ENCODE measurements at places on chromosomes 1 and 21.

- no peak for DNase-seq
Measured at GRCh38 chr1:29685387-29685786, 449.1 kb downstream of the PTPRU start.

GRCh38 chr1:102234753-102235359 is 238.1 kb upstream of the OLFM3 start:
- DNase-seq, result no peak

DNA sequence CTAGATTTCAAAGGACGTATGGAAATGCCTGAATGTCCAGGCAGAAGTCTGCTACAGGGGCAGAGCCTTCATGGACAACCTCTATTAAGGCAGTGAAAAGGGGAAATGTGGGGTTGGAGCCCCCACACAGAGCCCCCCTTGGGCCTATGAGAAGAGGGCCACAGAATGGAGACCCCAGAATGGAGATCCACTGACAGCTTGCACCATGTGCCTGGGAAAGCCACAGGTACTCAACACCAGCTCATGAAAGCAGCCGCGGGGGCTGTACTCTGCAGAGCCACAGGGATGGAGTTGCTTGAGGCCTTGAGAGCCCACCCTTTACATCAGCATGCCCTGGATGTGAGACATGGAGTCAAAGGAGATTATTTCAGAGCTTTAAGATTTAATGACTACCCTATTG is 108.7 kb downstream of the DMRTB1 start:
- no peak for DNase-seq

- DNase-seq, result no peak
Measured at GRCh38 chr1:172393354-172393753, 27.1 kb upstream of the C1orf105 start.

- no peak for DNase-seq
Measured at GRCh38 chr1:187744665-187745064, 915.9 kb downstream of the PLA2G4A start.

DNA sequence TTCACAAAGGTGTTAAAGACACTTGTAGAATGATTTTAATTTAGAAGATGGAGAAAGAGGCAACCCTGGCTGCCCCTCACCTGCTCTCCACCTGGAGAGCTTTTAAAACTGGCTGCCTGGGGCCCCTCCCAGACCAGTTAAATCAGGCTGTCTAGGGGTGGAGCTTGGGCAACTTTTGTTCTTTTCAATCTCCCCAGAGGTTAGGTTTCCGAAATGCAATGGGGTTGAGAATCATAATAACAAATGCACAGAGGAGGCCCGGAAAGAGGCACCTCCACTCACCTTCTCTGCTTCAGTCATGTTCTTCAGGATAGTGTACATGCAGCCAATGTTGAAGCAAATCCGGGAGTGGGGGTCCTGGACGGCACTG is 400 bp downstream of the NCF2 start:
- no peak for DNase-seq

- no peak for DNase-seq
Measured at GRCh38 chr1:178877896-178878295, 7.0 kb upstream of the ANGPTL1 start.

DNA sequence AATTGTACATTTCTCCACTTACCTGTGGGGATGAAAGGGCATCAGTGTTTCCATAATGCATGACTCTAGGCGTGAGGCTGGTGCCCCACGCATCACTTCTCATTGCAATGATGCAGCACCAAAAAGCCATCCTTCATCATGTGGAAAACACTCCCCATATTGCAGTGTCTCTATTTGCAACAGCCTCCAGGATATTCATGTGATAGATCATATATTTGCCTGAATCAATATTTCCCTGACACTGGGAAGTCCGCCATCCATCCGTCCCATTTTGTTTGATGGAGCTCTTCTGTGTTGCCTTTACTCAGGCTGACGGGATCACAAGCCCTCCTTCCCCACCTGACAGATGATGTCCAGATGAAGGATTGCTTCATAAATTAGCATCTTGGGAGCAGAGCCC is 74.5 kb upstream of the CAMK1G start:
- DNase-seq, result no peak

- no peak for DNase-seq
Measured at GRCh38 chr1:29855561-29856160, 619.3 kb downstream of the PTPRU start.

- peak; percentile 91 for DNase-seq
Measured at GRCh38 chr1:203046984-203047630, 20.8 kb downstream of the PPFIA4 start.

- peak; percentile 22 for DNase-seq
Measured at GRCh38 chr1:200180821-200181220, 153.3 kb downstream of the NR5A2 start.

DNA sequence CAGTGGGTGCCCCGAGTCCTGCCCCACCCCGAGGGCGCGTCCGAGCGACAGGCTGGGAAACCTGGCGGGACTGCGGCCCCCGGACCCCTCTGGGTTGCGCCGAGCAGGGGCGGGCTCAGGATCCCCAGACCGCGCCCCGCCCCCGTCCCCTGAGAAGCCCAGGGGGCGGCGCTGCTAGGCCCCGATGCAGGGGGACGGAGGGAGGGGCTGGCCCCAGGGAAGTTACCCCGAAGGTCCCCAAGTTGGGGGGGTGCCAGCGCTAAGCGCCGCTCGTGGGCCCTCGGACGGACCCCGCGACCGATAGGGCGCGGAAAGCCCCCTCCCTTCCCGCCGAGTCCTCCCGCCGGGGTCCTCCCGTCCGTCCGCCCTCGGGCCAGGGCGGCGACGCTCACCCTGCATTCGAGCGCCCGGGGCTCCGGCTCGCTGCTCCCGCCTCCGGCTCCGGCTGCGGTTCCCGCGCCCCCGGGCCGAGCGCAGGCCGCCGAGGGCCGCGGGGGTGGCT is 414 bp downstream of the GPR153 start:
- peak; percentile 11 for DNase-seq

DNA sequence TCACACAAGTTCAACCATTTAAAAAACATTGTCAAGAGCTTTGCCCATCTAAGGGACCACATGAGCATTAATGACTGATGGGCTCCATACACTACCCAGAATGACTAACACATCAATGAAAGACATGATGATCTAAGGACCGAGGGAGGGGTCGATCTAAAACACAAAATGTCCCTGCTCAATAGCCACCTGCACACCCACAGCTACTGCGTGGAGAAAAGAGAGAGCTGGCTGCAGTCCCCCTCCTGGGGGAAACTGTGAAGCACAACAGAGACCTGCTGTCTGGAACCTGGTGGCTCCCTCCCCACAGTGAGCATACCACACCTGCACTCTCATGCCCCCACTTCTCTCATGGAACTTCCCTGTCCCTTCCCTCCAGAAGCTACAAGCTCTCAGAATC is 130.1 kb upstream of the ERG start:
- no peak for DNase-seq

Data from AG08395 (cell line).